Fibroblast of the conjunctiva (primary cell): ENCODE measurements at places on chromosomes 11 and 22.

GRCh38 chr11:4957396-4957795, 1.9 kb upstream of the OR51A2 start:
- no peak for DNase-seq

- no peak for DNase-seq
Measured at GRCh38 chr11:66112041-66112491, 42.0 kb downstream of the PACS1 start.

DNA sequence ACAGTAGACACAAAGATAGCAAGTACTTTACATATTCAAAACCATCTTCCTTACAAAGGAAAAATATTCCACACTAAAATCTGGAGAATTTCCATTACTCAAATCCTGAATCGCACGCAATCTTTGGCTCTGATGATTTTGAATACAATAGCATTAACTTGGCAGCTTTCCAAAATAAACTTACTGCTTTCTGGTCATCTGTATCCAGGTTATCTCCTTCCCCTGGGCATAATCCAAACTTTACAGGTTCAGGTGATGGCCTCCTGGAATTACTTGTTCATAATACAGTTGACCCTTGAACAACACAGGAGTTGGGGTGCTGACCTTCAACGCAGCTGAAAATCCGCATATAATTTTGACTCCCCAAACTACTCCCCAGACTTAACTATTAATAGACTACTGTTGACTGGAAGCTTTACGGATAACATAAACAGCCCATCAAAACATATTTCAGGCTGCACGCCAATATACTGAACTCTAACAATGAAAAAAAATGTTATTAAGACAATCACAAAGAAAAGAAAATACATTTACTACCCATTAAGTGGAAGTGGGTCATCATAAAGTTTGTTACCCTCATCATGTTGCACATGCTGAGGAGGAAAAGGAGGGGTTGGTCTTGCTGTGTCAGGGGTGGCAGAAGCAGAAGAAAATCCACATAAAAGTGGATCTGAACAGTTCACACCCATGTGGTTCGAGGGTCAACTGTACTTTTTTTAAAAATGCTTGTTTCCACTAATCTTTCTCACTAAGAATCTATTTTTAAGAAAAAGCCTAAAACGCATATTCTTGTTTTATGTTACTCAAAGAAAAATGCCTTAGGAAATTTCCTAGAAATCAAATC, 6.5 kb downstream of the MTMR2 start:
- DNase-seq: no peak

DNA sequence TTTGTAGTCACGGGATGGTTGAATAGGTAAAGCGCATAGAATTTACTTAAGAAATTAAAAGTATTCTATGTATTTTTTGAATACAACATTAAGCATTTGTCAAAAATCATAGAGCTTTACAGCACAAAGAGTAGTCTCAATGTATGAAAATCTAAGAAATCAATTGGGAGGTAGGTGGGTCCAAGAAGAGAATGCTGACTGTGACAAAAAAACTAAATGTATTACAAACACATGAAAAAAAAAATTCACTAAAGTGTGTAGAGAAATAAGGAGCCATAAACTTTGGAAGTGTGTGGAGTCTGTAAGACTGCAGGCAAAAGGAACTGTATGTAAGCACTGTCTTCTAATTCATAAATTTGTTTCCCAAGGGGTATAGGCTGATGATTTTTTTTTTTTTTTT, 558.3 kb downstream of the JRKL start:
- DNase-seq: no peak

DNA sequence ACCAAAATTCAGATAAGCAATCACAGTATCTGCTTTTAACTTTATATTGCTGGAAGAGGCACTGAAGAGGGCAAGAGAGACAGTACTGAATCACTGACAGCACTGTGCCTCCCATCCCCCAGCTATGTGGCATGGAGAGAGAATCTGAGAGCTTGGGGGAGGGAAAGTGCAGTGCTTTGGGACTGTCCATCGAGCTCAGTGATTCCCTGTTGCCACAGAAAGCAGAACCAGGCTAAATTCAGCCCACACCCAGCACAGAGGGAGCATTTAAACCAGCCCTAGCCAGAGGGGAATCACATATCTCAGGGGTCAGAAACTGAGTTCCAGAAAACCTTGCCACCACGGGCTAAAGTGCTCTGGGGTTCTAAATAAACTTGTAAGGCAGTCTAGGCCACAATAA, 44.3 kb downstream of the KCNQ1 start:
- DNase-seq: no peak

- no peak for DNase-seq
Measured at GRCh38 chr11:5420993-5421392, 918 bp upstream of the OR51Q1 start.

- DNase-seq: no peak
Measured at GRCh38 chr11:99554232-99554903, 533.6 kb downstream of the CNTN5 start.

- DNase-seq: no peak
Measured at GRCh38 chr11:79155237-79155636, 285.6 kb downstream of the TENM4 start.

DNA sequence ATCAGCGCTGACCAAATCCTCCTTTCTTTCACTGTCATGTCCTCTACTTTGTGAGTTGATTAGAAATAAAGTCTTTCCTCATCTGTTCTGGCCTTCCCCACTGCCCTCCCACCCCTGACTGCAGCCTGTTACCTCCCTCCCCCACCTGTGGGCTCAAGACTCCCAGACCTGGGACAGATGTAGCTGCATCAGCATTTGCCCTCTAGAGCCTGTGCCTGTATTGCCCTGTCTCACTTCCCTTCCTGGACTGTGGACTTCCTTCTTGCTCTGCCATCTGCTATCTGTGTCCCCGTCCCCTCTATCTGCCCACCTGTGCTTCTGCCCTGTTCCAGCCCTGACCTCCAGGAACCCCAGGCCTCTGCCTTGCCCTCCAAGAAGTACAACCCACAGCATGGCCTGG, 122.5 kb downstream of the GALNT18 start:
- DNase-seq: no peak

GRCh38 chr22:36726007-36726380, 22.4 kb upstream of the CACNG2 start:
- no peak for DNase-seq

DNA sequence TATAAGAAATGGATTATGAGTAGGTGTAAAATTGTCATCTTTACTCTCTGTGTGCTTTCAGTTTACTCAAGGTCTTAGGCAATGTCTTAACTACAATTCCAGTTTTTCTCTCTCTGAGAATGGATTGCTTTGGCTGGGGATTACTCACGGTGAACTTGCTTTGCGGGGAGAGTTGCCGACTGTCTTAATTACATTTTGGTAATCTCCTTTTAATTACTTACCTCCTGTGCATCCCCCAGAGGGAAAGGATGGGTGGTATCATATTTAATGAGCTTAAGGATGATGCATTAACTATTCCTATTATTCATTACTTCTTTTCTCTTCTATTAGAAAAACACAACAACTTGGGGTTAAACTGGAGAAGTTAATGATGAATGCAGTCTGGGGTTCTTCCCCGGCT, 159.4 kb downstream of the MPPED1 start:
- DNase-seq: no peak

DNA sequence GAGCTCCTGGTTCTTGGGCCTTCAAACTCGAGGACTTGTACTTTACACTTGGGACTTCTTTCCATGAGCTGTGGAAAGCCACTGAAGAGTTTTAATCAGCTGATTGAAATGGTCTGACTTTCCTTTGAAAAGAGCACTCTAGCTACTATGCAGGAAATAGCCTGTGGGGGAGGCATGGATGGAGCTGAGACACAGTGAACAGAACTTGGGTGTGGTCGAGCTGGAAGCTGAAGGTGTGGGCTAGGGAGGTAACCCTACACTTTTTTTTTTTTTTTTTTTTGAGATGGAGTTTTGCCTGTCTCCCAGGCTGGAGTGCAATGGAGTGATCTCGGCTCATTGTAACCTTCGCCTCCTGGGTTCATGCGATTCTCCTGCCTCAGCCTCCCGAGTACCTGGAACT, 17.5 kb upstream of the CAPRIN1 start:
- DNase-seq: no peak
